ENCODE measurements at places on chromosomes 13 and 19.

DNA sequence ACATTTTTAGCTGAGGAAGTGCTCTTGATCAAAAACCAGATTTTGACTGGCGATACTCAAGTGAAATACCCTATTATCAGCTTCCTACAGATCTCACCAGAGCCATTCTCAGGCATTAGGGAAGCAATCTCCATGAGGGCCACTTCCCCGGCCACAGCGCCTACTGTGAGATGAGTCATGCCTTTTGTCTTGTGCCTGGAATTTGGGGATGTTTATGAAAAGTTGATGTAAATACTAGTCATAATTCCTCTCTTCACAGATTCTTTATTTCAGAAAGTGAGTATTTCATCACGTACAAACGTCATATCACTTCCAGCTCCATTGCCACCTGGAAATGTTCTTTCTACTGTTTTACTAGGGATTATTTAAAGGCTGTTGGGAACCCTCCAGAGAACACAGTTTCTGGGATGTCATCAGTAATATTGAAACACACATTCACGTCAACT, 25.3 kb upstream of the SLC46A3 start:
- no peak for DNase-seq

- peak; percentile 30 for DNase-seq
Measured at GRCh38 chr19:35090506-35091214, 25.0 kb upstream of the FXYD3 start.

- no peak for DNase-seq
Measured at GRCh38 chr19:29446361-29446760, 79.4 kb upstream of the VSTM2B start.

DNA sequence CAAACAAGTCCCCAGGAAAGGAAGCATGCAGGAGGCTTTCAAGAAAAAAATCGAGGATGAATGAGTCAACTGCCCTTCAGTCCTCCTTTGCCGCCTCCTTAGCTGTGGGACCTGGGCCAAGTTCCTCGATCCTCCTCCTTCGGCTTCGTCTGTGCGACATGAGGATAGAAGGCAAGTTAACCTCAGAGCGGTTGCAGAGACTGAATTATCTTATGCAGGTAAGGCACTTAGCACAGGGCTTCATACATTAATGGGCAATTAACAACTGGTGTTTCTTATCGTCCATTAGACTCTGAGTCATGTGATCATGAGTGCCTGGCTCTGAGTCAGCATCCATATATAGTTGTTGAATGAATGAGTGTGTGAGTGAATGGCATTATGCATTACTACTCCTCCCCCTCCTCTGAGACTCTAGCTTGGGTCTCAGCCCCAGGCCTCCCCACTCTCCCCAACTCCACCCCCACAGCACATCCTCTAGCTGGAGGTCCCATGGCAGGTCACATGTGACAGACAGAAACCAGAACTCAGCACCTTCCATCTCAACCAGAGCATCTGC, 1.6 kb upstream of the TTC9B start:
- DNase-seq: no peak

GRCh38 chr19:10416380-10417257, 3.7 kb upstream of the PDE4A start:
- DNase-seq: peak; percentile 88
